NCI-H1092 treated with DMSO at 0.1 percent for 48 hours (cell line): ENCODE measurements at places on chromosomes 4 and X.

- no peak for DNase-seq
Measured at GRCh38 chr4:145341381-145341780, 140.3 kb upstream of the SMAD1 start.

DNA sequence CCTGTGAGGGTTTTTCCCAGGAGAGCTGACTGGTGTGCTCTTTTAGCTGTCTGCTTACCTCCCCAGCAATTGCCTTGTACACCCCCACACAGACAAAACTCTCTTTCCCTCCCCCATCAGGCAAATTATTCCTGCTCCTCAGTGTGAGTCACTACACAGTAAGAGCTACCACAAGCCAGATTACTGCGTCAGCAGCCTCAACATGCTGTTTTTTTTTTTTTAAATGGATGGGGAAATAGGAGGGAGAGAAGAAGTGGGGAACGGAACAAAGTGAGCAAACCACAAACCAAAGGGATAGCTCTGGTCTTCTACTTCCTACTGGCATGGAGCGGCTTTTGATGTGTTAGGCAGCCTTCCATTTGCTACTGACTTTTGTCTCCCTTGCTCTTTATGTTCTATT, 107.5 kb upstream of the ACSL4 start:
- DNase-seq: no peak

DNA sequence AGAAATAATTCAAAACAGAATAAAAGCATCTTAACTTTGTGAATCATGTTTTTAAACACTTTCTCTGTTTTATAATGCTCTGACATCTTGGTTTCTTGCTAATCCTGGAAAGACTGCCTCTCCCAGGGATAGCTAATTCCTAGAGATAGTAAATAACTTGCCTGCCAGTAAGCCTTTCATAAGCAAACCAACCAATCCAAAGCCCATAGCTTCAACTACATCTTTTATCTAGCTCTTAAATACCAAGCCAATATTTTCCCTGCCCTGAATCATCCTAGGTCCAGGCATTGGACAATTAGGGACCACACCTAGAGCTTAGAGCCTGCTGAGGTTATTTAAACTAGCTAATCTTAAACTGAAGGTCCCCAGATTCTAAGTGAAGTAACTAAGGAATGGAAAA, 223.7 kb upstream of the DIPK2B start:
- no peak for DNase-seq

DNA sequence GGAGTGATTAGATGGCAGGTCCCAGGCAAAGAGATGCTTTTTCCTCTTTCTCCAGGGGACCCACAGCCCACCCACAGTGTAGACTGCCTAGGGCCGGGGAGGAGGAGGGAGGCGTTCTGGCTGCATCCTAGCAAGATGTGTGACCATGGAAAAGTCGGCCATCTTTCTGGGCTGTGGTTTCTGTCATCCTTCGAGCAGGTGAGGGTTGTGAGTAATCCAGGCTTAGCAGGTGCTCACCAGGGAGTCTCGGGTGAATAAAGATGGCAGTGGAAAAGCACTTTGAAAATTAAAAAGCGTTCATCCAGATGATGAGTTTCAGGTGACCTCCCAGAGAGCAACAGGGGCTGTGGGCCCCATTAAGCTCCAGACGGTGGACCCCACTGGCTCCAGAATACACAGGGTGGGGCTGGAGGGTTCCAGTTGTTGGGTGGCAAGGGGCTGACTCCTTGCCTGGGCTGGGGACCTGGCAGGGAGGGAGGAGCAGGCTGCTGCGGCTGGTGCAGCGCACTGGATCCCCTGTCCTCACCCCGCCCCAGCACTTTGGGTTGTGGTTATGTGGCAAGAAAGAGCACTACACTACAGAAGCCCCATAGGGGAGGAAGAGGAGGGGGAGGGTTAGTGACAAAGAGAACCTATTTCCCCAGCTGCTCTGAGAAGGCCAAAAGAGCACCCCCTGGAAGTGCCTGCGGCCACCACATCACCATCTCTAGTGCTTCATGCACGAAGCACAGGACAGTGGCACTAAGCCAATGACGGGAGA, 23.7 kb downstream of the ELF4 start:
- DNase-seq: no peak

GRCh38 chr4:126768338-126768737, 864.4 kb upstream of the INTU start:
- DNase-seq: no peak
